Activated CD4-positive, alpha-beta memory T cell treated with anti-CD3 and anti-CD28 coated beads for 36 hours (primary cell): ENCODE measurements at places on chromosomes 16 and 17. TPM values are rescaled to one million over a fixed set of nuclear protein-coding genes. Genes with fewer than 3 reads are reported as not detected.

DNA sequence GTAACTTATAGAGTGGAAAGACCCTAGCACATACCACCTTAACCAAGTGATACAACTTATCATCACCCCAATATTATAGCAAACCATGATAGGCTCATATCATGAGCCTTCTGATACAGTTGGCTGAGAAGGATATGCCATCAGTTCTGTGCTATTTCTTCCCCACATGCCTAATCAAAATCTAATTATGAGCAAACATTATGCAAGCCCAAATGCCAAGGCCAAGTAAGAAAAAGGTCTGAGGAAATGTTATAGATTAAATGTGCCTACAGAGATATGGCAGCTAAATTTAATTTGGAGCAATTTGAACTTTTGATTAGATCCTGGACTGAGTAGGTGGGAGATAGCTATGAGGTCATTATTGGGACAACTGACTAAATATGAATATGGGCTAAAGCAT lies 225.9 kb upstream of the PMFBP1 start:
- no peak for DNase-seq

- DNase-seq, result no peak
Observed at GRCh38 chr17:58096892-58097291, 13.7 kb downstream of the DYNLL2 start.

DNA sequence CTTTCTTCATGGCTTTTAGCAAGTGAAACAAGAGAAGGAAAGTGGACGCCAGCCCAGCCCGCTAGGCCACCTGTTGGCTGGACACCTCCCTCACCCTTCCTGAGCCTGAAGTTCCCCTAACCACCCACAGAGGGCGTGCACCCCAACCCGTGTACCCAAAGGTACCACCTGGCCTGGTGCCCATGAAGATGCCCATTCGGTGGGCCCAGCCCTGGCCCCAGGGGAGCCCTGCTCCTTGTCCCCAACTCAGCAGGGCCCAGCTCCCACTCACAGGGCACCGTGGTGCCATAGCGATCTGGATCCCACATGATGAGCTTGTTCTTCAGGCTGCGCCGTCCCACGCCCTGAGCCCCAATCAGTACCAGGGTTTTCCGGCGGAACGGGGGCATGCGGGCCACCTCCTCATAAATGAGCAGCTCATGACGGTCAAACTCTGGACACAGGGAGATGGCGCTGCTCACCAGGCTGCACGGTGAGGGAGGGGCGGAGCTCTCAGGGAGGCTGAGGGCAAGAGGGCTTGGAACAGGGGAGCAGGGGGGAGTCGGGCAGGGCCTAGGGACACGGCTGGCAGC lies 26.8 kb downstream of the MPP2 start:
- DNase-seq, result peak; percentile 62

DNA sequence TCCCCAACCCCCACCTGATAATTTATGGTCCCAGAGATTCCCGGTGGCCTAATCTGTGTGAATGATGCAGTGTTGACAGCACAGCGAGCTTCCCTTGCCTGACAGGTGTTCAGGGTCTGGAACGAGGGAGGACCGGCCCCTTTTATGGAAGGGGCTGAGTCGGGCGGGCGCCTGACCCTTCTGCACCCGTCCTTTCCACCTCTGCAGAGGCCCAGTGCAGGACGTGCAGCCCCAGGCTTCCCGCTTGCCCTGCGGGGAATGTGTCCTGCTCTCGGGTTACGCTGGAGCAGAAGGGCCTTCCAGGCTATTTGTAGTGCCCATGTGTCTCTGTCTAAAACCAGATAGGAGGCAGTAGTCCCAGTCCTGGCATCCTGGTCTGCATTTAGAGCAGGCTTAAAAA lies 16.2 kb downstream of the SMTNL2 start:
- DNase-seq, result no peak

GRCh38 chr16:67421030-67421429 lies 4.8 kb upstream of the ZDHHC1 start:
- DNase-seq, result no peak

- DNase-seq, result no peak
Observed at GRCh38 chr17:31148205-31148604, 53.4 kb downstream of the NF1 start.

DNA sequence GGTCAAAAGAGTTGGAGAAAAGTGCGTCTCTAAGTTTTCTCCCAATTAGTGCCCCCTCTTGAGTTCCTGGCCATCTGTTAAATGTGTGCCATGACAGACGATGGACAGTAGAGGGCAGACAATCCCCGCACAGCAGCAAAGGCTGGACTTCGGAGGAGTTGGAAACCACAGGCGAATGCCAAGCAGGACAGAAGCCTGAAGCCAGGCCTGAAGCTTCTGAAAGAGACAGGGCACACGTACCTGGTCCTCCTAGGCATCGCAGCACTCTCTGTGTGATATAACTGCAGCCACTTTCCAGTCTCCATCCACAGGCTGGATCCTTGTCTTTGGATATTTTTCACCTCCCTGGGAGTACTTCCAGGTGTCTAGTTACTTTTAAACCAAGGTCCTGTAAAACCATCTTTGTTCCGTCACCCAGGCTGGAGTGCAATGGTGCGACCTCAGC lies 14.5 kb downstream of the C17orf100 start:
- DNase-seq, result peak; percentile 65

DNA sequence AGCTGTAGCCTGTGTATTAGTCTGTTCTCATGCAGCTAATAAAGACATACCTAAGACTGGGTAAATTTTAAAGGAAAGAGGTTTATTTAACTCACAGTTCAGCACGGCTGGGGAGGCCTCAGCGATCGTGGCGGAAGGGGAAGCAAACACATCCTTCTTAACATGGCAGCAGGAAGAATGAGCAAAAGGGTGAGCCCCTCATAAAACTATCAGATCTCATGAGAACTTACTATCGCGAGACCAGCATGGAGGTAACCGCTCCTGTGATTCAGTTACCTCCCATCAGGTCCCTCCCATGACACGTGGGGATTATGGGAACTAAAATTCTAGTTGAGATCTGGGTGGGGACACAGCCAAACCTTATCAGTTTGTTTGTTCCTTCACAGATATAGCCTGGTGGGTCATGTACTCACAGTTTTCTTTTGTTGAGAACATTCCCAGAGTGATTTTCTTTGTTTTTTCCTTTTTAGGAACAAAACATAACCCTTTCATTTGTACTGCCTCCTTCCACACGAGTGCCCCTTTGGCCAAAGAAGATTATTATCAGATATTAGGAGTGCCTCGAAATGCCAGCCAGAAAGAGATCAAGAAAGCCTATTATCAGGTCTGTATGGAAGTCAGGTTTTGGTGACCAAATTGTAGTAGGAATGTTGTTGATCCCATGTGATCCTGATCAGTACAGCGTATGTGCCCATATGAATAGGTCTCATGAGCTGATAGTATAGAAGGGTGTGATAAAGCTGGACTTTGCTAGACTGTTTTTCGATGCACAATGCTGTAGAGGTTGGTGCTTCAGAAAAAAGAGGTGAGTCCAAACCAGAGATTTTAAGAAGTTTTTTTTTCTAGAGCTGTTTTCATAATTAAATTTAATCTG lies 8.5 kb downstream of the DNAJA3 start:
- no peak for DNase-seq

DNA sequence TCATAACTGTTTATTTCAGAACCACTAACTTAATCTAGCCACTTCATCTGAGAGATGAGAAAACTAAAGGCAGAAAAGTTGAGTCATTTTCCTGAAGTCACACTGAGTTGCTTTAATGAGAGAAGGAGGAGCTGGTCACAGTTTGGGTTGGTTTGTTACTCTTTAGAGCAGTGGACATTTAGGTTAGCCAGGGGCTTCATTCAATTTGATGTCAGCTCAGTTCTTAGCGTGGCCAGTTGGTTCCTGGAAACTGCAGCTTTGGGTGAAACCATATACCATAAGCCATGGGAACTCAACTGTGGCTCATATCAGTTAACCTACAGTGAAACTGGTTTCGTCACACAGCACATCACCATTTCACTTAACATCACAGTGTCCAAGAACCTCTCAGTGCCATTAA lies 59.2 kb upstream of the ADORA2B start:
- DNase-seq, result no peak

- no peak for DNase-seq
Observed at GRCh38 chr16:77157346-77158058, 33.5 kb upstream of the MON1B start.

DNA sequence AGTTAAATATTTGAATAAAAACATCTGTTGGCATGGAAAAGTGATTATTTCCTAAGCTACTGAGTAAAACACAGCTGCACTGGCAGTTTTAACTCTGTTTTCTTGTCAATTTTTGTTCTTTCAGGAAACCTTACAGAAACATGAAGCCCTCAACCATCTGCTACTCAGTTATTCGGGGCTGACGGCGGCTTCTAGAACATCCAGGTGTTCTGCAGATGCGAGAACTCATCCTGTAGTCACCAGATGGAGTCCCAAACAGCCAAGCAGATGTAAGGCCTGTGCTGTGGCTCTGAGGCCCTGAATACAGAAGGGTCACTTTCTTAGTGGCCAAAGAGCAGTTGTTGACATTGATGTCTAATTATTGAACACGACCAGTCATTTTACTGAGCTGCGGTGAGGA lies 15.5 kb downstream of the ARSG start:
- DNase-seq, result no peak

GRCh38 chr16:70708366-70709246 lies 22.8 kb upstream of the MTSS2 start:
- no peak for DNase-seq

GRCh38 chr17:80146121-80147034 lies 550 bp downstream of the EIF4A3 start:
- DNase-seq, result peak; percentile 23

DNA sequence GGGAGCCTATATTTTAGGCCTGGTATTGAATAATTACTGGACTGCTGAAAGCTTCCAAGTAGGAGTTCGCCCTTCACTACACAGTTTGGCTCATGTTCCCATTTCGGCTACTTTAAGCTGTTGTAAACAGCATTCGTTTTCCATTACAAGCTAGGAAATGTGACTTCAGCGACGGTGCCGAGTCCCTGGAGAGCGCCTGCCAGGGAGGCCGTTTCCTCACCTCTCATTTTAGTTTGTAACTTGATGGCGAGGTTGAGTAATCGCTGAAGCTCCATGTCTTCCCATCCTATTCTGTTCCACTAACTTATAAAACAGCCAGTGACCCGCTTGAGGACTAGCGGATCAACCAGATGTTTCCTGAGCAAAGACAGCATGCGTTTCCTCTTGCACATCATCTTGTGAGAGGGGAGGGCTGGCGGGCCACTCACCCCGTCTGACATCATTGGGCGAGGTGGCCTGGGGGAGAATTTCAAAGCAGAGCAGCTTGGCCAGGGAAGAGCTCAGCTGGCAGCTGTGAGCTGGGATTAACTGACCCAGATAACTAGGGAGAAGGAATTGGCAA lies 32.9 kb downstream of the PCTP start:
- no peak for DNase-seq

DNA sequence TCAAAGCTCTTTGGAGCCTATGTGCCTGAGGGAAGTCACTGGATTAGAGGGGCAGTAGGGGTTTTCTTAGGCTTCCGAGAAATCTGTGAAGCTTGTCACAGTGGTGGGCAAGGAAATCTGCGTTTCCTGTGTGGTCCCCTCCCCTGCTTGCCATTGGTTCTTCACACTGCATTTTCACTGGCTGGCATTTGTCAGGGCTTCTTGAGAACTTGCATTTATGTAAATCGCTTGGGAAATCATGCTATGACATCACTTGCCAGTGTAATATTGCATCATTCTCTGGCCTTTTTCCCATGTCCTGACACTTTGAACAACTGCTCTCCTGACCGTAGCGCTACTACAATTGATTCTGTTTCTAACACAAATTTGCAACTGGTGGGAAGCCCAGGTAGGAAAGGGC lies 1.8 kb downstream of the CACNG3 start:
- DNase-seq, result no peak

DNA sequence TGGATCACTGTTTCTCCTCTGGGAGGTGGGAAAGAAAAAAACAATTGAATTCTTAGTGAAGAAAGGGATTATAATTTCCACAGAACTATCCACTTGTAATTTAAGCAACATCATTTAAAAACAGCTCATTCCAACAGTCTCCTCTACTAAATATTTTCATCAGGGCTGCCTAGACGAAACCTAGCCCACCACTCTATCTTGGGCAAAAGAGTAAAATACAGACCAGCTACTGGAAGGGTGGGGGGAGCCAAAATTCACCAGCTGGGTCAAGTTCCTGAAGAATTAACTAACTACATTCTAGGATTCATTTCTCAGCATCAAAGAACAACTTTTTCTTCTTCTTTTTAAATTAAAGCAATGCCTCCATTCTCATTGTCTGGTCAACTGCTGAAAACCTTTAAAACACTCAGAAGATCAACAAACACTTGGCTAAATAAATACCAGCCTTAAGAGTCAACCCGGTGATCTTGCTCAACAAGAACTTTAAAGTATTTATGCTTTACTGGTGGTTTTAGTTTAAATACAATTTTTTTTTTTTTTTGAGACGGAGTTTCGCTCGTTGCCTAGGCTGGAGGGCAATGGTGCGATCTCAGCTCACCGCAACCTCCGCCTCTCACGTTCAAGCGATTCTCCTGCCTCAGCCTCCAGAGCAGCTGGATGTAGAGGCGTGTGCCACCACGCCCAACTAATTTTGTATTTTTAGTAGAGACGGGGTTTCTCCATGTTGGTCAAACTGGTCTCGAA lies 25.2 kb downstream of the KANSL1 start:
- no peak for DNase-seq

- DNase-seq, result no peak
Observed at GRCh38 chr16:71350821-71351557, 7.5 kb upstream of the CALB2 start.

- no peak for DNase-seq
Observed at GRCh38 chr16:3383045-3383448, 17.8 kb downstream of the ZSCAN32 start.

GRCh38 chr17:50476545-50477315 lies 1.9 kb upstream of the RSAD1 start:
- no peak for DNase-seq

GRCh38 chr16:84043486-84044117 lies 1.0 kb upstream of the SLC38A8 start:
- no peak for DNase-seq

- no peak for DNase-seq
Observed at GRCh38 chr16:65825191-65825856, 541.2 kb upstream of the CDH5 start.

DNA sequence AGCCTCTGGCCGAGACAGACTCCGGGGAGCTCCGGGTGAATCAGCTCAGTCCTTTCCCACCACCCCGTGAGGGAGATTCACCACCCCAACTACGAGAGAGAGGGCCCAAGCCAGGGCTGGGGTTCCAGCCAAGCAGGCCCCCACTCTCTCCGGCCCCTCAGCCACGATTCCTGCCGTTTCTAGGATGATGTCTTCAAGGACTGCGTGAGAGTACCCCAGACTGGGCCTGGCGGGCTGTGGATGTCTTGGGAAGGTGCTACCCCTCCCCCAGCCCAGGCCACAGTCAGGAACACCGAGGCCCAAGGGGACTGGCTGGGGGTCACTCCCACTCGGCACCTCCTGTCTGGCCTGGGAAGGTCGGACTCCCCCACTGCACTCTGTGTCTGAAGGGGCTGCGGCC lies 21.6 kb upstream of the PABPN1L start:
- DNase-seq, result no peak

- no peak for DNase-seq
Observed at GRCh38 chr16:58518083-58518979, 3.0 kb downstream of the SETD6 start.

GRCh38 chr17:44758414-44759085 lies at the start of gene ADAM11:
Gene ADAM11, plus strand, starts transcription at chr17:44758988. Its CDS starts 212 bp downstream, at chr17:44759200.
- DNase-seq, result no peak

- DNase-seq, result no peak
Observed at GRCh38 chr16:85389679-85390470, 223.2 kb upstream of the GSE1 start.

The TAT gene
- not detected for total RNA-seq

The HEXIM1 gene
- 25.4 TPM for total RNA-seq

The OR2C1 gene
- total RNA-seq, result not detected

The C17orf67 gene
- 3.6 TPM for total RNA-seq

The TBC1D3K gene
- total RNA-seq, result not detected

The MYO15A gene
- 0.78 TPM for total RNA-seq

The MT1M gene
- total RNA-seq, result not detected

The TBX4 gene
- not detected for total RNA-seq

The RRAD gene
- 0.65 TPM for total RNA-seq

The SYT17 gene
- total RNA-seq, result not detected
